ENCODE measurements at places on chromosomes 5 and 9.

DNA sequence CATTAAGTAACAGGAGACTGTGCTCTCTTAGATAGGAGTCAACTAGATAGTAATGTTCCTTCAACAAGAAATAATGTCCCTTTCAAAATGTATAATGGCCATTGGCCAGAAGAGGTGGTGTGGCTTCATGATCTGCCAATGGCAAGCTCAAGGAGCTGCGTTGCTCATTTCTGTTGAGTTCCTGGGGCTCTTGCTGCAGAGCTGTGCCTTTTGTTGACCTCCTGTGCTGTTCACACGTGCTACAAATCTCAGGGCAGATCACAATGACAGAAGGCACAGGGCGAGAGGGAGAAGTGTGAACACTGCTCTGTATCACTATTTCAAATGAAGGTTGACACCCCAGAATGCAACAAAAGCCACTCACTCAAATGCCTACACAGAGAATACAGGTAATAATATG, 16.0 kb upstream of the TBC1D2 start:
- DNase-seq: no peak

- no peak for DNase-seq
Measured at GRCh38 chr9:70020991-70021571, 22.6 kb upstream of the MAMDC2 start.

- DNase-seq: no peak
Measured at GRCh38 chr9:5835808-5836207, 2.9 kb upstream of the ERMP1 start.

DNA sequence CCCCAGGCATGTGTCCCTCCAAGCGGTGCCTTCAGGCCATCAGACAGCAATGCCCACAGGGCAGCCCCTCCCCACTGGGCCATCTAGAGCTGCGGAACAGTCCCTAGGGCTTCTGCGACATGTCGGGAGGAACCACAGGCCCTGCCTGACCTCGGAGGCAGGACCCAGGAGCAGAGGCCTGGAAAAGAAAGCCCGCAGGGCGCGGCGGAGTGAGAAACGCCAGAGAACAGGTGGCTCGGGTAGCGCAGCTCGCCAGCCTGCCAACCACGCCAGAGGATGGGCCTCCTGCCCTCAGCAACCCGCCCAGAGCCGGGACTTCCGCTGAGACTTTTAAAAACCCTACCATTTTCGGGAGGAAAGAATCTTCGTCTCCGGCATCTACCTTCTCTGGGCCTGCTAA, 715 bp downstream of the LCN8 start:
- DNase-seq: no peak

DNA sequence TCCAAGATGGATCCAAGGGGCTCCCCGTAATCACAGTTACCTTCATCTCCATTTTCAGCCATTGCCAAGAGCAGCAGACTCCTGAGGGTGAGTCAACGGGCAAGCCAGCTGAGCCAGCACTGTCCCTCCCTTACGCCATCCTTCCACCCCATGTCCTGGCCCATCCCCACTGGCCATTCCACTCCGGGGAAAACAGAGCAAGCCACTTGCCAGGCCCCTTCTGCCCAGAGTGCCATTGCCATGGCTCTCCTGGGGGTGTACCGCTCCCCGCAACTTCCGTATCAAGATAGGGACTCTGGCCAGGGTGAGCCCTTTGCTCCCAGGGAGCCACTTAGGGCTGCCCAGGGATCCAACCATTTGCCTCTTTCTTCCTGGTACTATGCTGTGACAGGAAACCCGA, 48.9 kb upstream of the CDKN2AIPNL start:
- no peak for DNase-seq

DNA sequence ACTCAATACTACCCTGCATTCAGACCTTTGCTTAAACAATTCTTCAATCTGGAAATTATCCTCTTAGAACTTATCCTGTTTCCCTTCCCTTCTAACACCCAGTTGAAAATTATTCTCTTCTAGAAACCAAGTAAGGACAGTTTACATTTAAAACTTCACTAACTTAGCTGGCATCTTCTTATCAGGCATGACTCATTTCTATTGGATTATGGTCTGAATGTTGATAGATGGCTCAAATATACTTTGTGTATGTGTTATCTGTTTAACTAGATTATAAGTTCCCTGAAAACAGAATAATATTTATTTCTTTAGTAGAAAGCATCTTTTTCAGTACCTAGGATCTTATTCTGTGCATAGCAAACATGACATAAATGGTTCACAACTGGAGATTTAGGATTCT, 161.9 kb downstream of the PPP2R2B start:
- no peak for DNase-seq

DNA sequence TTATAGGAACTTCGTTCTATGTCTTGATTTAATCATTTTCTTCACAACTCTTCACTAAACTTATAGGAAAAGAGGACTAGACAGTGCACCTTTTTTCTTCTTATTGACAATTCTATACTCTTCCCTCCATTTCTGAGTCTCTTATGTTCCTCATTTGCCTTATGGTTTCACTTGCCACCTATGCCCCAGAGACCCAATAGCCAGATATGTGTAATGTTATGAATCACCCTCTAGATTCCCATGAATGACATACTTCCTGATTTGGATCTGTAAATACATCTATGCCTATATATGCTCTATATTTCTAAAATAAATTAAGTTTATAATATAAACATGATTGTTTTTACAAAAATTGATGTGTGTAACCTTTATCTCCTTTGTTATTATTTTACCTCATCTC, 514.1 kb upstream of the MEF2C start:
- DNase-seq: no peak

- DNase-seq: no peak
Measured at GRCh38 chr9:14318934-14319580, 5.1 kb upstream of the NFIB start.

GRCh38 chr5:150137168-150137957, 18.3 kb downstream of the PDGFRB start:
- DNase-seq: no peak

- DNase-seq: no peak
Measured at GRCh38 chr5:5404381-5404780, 18.1 kb upstream of the ICE1 start.

- DNase-seq: no peak
Measured at GRCh38 chr5:149921597-149921996, 23.0 kb downstream of the PDE6A start.

DNA sequence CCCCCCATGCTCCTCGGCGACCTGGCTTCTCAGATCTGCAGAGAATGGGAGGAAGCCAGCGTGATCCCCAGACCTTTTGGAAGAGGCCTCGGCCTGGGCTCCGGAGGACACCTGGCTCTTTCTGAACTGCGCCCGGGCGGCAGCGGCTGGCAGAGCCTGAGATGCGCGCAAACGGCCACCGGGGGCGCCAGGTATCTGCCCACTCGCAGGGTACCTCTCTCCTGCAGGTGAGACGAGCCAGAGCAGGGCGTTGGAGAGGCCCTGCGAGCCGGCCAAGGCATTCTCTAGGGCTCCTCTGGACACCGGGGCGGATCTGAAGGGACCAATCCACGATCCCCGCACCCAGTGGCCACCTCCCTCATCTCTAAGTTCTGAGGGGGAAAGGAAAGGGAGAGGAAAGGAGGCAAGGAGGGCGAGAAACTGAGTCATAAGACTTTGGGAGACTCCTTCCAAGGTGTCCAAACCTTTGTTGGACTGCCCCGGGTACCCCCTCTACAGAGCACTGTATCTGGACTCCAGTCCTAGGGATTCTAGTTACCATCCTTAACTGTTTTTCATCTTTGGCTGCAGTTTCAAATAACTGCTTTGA, 55.0 kb upstream of the SLC46A2 start:
- DNase-seq: no peak
